Activated CD8-positive, alpha-beta T cell treated with anti-CD3 and anti-CD28 coated beads for 36 hours (primary cell): ENCODE measurements at places on chromosomes 13 and 19. TPM values are rescaled to one million over a fixed set of nuclear protein-coding genes. Genes with fewer than 3 reads are reported as not detected.
A peak's percentile ranks its signal among the peaks of the same experiment; 100 is the strongest.

The CYP4F11 gene
- not detected for total RNA-seq

The TUBA3C gene
- not detected for total RNA-seq

The EHD2 gene
- 1.1 TPM for total RNA-seq

The ZNF439 gene
- total RNA-seq, result 8.7 TPM

The SHANK1 gene
- total RNA-seq, result 0.25 TPM

The CD22 gene
- total RNA-seq, result 2.3 TPM

The CGB8 gene
- not detected for total RNA-seq

DNA sequence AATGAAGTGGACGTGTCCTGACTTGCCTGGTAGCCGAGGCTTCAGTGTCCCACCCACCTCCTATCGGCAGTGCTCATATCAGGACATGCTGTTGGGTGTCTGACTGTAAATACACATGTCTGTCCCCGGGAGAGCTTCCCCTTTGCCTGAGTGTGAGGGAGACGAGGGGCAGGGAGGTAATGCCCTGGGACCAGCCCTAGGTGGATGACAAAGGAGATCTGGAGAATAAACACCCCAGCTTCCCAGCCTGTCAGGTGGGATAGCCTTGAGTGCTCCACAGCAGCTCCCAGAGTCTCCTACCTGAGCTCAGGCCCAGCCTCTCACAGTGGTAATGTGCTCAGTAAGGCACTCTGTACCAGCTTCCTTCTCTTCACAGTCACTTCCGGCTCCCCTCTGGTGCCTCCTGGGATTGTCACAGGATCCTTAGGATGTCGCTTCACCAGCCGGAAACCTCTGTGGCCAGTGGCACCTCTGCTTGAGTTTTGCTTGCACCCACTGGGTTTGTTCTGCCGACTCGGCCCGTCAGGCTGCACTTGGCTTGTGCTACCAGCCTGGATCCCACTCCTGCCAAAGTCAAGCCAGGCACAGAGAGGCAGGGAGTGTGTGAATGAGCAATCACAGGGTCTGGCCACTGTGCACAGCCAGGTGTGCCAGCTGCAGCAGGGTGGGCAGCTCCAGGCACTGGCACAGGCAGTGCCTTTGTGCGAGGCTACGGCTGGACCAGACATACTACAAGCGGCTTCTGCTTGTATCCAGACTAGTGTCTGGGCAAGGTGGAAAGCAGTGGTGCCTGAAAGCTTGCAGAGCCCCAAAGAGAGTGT is 54.4 kb upstream of the RGCC start:
- H3K36me3 ChIP-seq, result no peaks in the 10 kb centered on the region
- no peaks in the 10 kb centered on the region for H3K4me1 ChIP-seq
- H3K27me3 ChIP-seq, result no peaks in the 10 kb centered on the region
- no peak for DNase-seq
- no peak overlapping the region for H3K27ac ChIP-seq

GRCh38 chr19:47257411-47258169 is 1.3 kb downstream of the CCDC9 start:
- peaks cover 31% of the 10 kb centered on the region for H3K36me3 ChIP-seq
- H3K4me3 ChIP-seq, result peak overlapping the region; percentile 84
- DNase-seq, result peak; percentile 33
- H3K4me1 ChIP-seq, result peaks cover 36% of the 10 kb centered on the region
- peak overlapping the region; percentile 98 for H3K27ac ChIP-seq

DNA sequence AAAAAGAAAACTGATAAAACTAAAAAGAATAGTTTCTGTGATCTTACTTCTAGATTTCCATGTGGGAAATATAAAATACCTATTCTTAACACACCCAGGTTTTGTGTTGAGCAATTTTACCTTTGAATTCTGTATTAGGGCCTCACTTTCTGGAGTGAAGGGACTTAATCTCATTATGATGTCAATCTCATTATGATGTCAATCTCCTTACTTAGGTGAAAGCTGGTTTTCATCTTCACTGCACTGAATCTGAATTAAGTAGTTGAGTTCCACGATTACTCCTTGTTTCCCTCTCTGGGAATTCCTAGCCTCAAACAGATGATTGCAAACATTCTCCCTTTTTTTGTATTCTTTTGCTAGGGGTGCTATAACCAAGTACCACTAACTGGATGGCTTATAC is 1367.2 kb downstream of the EFNB2 start:
- H3K27ac ChIP-seq, result no peak overlapping the region
- H3K36me3 ChIP-seq, result no peaks in the 10 kb centered on the region
- no peaks in the 10 kb centered on the region for H3K4me1 ChIP-seq
- no peak overlapping the region for H3K4me3 ChIP-seq
- no peaks in the 10 kb centered on the region for H3K27me3 ChIP-seq

GRCh38 chr13:46051968-46052318 is 603 bp downstream of the ZC3H13 start:
- H3K27ac ChIP-seq, result peak overlapping the region; percentile 97
- peak overlapping the region; percentile 95 for H3K4me3 ChIP-seq

- peaks cover 13% of the 10 kb centered on the region for H3K4me1 ChIP-seq
- no peak overlapping the region for H3K27ac ChIP-seq
- DNase-seq, result no peak
- no peaks in the 10 kb centered on the region for H3K27me3 ChIP-seq
Measured at GRCh38 chr13:22039961-22040360, 369.1 kb downstream of the FGF9 start.

GRCh38 chr19:16878181-16878965 is 10.4 kb upstream of the F2RL3 start:
- no peak for DNase-seq
- H3K4me3 ChIP-seq, result no peak overlapping the region
- H3K4me1 ChIP-seq, result peaks cover 16% of the 10 kb centered on the region
- peaks cover 48% of the 10 kb centered on the region for H3K36me3 ChIP-seq

DNA sequence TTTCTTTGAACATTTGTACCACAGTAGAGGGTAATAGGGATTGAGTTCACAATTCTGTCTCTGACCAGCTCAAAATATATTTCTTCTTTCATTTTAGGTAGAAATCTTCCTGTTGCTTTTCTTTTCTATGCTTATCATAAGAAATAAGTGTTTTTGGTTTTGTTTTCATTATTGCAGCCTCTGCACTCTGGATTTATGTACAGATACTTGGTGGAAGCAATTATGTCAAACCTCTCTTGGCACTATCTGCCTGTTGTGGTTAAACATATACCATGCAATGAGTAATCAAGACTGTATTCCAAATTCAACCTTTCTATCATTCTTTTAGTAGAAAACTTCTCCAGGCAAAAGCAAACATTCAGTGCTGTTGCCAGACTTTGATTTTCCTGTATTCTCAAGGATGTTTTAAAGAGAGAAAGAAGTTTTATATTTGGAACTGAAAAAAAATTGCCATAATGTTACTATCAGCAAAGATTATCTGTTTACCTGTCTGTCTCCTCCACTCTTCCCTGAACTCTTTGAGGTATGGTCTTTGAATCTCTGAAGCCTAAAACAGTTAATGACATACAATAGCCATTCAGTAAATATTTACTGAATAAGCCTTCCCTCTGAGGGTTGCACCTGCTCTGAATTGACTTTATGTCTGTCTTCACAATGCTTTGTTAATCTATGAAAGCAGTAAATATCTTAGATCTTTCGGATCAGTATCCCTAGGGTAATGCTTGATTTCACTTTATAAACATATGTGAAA is 612.5 kb upstream of the PRR20A start:
- no peaks in the 10 kb centered on the region for H3K36me3 ChIP-seq
- no peak overlapping the region for H3K27ac ChIP-seq
- no peaks in the 10 kb centered on the region for H3K4me1 ChIP-seq
- no peak overlapping the region for H3K4me3 ChIP-seq

GRCh38 chr19:6258812-6259311 is 20.9 kb downstream of the MLLT1 start:
- H3K27me3 ChIP-seq, result no peaks in the 10 kb centered on the region
- H3K4me1 ChIP-seq, result peaks cover 23% of the 10 kb centered on the region

GRCh38 chr13:24618011-24618955 is 61.9 kb upstream of the ATP12A start:
- peak overlapping the region; percentile 97 for H3K27ac ChIP-seq
- H3K4me1 ChIP-seq, result peaks cover 51% of the 10 kb centered on the region
- peaks cover 5% of the 10 kb centered on the region for H3K36me3 ChIP-seq
- H3K27me3 ChIP-seq, result no peaks in the 10 kb centered on the region
- peak overlapping the region; percentile 35 for H3K4me3 ChIP-seq
